NCI-H1105 (cell line): ENCODE measurements at places on chromosomes 16 and 17.

DNA sequence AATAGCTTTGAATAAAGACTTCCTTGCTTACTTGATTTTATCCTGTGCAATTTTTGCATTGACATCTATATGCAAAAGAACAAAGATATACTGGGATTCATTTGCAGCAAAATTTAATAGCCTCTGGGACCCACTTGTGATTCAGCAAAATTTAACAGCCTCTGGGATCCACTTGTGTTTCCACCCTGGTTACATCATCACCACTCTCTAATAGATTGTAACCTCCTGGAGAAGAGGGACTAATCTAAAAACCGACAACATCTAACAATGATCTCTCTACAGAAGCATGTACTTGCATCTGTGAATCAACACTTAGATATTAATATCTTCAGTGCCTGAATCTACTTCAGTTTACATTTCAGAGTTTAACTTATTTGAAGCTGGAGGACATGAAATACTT, 202.0 kb upstream of the CPHXL start:
- no peak for DNase-seq

GRCh38 chr16:62038646-62039045, 2.4 kb upstream of the CDH8 start:
- no peak for DNase-seq

DNA sequence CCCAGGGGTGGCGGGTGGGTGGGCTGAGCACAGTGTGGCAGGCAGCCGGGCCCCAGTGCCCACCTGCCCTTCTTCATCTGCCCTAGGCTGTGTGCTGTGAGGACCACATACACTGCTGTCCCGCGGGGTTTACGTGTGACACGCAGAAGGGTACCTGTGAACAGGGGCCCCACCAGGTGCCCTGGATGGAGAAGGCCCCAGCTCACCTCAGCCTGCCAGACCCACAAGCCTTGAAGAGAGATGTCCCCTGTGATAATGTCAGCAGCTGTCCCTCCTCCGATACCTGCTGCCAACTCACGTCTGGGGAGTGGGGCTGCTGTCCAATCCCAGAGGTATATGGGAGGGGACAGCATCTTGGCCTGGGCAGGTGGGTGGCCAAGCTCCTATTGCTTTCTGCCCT, 6.4 kb downstream of the GRN start:
- DNase-seq: no peak

GRCh38 chr16:11355862-11356261, 10.6 kb downstream of the RMI2 start:
- no peak for DNase-seq

- no peak for DNase-seq
These were observed 57.3 kb downstream of the CACNG5 start for GRCh38 chr17:66892246-66892645.

DNA sequence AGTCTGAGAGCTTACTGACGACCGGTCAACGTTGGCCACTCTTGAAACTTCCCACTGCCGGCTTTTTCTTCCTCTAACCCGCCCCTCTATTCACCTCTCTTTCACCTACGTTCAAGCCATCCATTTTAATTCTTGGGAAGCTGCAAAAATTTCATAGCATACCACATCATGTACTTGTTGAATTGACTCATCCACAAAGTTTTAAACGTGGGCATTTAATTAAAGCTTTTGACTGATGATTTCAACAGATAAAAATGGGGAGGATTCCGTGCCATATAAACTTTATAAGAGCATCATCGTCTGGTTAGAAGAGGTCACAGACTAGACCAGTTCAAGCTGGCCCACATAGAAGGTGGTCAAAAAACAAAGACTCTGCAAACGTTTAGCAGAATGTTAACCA, 22.5 kb downstream of the VPS53 start:
- DNase-seq: no peak
